ENCODE measurements at places on chromosomes 4 and X. TPM values are rescaled to one million over a fixed set of nuclear protein-coding genes. Genes with fewer than 3 reads are reported as not detected.

DNA sequence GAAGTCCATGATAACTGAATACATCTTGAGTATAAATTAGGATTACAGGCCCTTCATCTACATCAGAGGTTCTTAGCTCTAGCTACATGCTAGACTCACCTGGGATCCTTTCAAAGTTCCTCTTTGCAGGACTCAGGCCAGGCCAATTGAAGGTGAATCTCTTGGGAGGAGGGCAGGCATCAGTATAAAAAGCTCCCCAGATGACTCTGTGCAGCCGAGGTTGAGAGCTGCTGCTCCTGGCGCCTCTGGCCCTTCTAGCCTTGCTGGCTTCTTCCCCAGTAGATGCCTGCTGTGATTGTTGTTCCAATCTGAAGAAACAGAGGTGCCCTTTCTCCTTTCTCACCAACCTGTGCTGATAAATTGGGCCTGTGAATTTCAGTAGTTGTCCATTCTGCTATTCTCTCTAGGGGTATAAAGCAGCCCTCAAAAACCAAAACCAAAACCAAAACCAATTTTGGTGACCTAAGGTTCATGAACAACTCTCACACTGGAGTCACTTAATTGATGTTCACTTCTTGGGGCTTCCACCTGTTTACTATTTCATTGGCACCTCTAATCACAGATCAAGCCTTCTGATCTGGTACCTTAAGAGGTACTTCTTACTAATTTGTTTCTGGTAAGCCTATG lies 78.7 kb downstream of the SUPT20HL2 start:
- no peaks in the 10 kb centered on the region for H3K36me3 ChIP-seq
- H3K27ac ChIP-seq, result no peak overlapping the region
- H3K4me1 ChIP-seq, result no peaks in the 10 kb centered on the region
- DNase-seq, result no peak
- no peaks in the 10 kb centered on the region for H3K27me3 ChIP-seq
- H3K4me3 ChIP-seq, result no peak overlapping the region

GRCh38 chrX:149916745-149917392 lies 12.5 kb upstream of the HSFX4 start:
- H3K27ac ChIP-seq, result no peak overlapping the region
- DNase-seq, result no peak
- H3K4me3 ChIP-seq, result no peak overlapping the region
- H3K36me3 ChIP-seq, result no peaks in the 10 kb centered on the region
- no peaks in the 10 kb centered on the region for H3K4me1 ChIP-seq

The GDPD2 gene
- 25.8 TPM for total RNA-seq

GRCh38 chr4:118981839-118982381 lies 93.3 kb downstream of the SYNPO2 start:
- H3K27me3 ChIP-seq, result no peaks in the 10 kb centered on the region
- peaks cover 10% of the 10 kb centered on the region for H3K4me1 ChIP-seq
- H3K4me3 ChIP-seq, result no peak overlapping the region
- no peak overlapping the region for H3K27ac ChIP-seq
- no peak for DNase-seq

The HSD17B10 gene
- 46.6 TPM for total RNA-seq

DNA sequence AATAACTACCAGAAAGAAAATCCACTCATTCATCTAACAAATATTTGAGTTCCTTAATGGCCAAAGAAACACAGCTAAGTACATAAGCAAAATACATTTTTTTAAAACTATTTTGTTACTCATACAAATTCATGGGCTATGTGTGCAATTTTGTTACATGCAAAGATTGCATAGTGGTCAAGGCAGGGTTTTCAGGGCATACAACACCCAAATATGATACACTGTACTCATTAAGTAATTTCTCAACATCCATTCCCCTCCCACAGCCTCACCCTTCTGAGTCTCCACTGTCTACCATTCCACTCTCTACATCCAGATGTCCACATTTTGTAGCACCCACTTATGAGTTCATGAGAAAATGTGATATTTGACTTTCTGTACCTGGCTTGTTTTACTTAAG lies 58.2 kb downstream of the BRWD3 start:
- H3K4me3 ChIP-seq, result no peak overlapping the region
- H3K27ac ChIP-seq, result no peak overlapping the region
- no peak for DNase-seq
- no peaks in the 10 kb centered on the region for H3K36me3 ChIP-seq
- H3K27me3 ChIP-seq, result no peaks in the 10 kb centered on the region

DNA sequence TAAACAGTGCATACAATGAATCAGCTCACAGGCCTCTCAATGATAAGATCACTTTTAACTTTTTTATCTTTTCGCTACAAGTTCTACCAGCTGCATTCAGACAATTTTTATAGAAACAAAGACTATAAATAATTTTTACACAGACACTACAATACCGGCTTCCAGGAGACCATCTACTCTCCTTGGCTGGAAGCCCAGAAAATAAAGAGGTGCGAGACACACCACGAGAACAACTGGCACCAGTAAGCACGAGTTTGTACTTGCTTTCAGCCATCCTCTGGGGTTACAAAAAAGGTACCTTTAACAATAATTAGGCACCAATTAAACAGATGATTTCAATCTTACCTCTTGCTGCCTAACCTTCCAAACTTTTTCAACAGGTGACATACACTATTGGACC lies 11.2 kb upstream of the PRDX4 start:
- H3K27me3 ChIP-seq, result no peaks in the 10 kb centered on the region
- H3K4me1 ChIP-seq, result no peaks in the 10 kb centered on the region
- DNase-seq, result no peak
- H3K4me3 ChIP-seq, result no peak overlapping the region
- no peak overlapping the region for H3K27ac ChIP-seq

DNA sequence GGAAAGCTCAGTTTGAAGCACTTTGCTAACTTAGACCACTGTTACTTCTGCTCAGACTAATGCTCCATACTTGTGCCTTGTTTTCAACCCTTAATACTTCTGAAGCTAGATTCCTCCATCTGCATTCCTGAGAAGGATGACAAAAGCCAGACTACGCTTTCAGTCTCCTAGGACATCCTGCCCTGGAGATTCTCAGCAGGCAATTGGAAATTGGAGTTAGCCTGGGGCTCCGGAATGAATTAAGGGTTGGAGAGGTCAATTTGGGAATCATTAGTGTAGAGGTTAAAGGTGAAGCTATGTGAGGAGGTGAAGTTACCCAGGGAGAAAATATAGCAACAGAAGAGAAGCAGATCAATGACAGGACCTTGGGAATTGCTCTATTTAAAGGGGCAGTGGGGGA lies 215.9 kb upstream of the MBNL3 start:
- H3K4me1 ChIP-seq, result no peaks in the 10 kb centered on the region
- H3K27ac ChIP-seq, result no peak overlapping the region
- H3K4me3 ChIP-seq, result no peak overlapping the region
- DNase-seq, result no peak

DNA sequence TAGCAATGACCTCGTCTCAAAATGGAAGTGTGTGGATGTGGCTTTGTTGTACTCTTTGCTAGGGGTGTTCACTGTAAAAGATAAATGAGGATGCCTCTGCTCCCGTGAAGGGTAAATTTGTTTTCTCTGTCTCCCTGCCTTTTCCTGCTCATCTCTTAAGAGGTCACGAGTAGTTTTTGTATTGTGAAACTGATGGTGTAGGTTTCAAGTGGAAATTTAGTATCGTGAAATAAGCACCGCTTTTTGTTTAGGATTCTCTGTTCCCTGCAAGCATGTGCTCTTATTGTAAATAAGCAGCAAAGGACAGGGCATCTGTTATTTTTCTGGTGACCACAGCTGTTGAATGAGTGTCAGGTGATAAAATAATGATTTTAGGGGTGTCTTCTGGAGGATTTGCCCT lies 104.6 kb downstream of the PHEX start:
- no peak for DNase-seq
- no peak overlapping the region for H3K4me3 ChIP-seq
- peaks cover 11% of the 10 kb centered on the region for H3K4me1 ChIP-seq
- peak overlapping the region; percentile 59 for H3K27ac ChIP-seq

GRCh38 chrX:3006495-3006894 lies at the start of gene ARSH:
TSS of gene ARSH (plus strand) at chrX:3006546. CDS start at chrX:3006613, 67 bp downstream.
- no peaks in the 10 kb centered on the region for H3K27me3 ChIP-seq
- H3K27ac ChIP-seq, result no peak within 1 kb of the TSS
- H3K36me3 ChIP-seq, result no peaks in the 10 kb centered on the region
- no peak for DNase-seq

- no peak for DNase-seq
- H3K4me3 ChIP-seq, result no peak overlapping the region
- H3K36me3 ChIP-seq, result no peaks in the 10 kb centered on the region
- no peaks in the 10 kb centered on the region for H3K4me1 ChIP-seq
- no peaks in the 10 kb centered on the region for H3K27me3 ChIP-seq
These were observed 139.5 kb downstream of the NPNT start for GRCh38 chr4:106034751-106035150.

GRCh38 chrX:15321447-15321846 lies 6.0 kb upstream of the ASB11 start:
- no peak overlapping the region for H3K4me3 ChIP-seq
- peaks cover 4% of the 10 kb centered on the region for H3K36me3 ChIP-seq
- H3K27ac ChIP-seq, result no peak overlapping the region
- no peaks in the 10 kb centered on the region for H3K27me3 ChIP-seq
- DNase-seq, result no peak

The RAB33A gene
- not detected for total RNA-seq

The AGTR2 gene
- total RNA-seq, result not detected

DNA sequence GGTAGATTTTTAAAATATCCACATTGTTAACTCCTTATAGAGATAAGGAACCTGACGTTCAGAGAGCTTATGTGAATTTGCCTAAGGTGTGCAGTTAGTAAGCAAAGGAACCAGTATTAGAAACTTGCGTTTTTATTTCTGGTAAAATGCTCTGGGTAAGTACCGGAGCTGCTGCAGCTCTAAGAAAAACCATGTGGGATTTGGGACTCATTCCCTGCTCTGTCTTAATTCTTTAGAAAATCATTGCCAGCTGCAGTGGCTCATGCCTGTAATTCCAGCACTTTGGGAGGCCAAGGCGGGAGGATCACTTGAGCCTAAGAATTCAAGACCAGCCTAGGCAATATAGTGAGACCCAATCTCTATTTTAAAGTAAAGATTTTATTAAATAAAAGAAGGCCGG lies 5.8 kb downstream of the CCKAR start:
- no peaks in the 10 kb centered on the region for H3K27me3 ChIP-seq
- no peaks in the 10 kb centered on the region for H3K4me1 ChIP-seq
- H3K36me3 ChIP-seq, result no peaks in the 10 kb centered on the region
- no peak for DNase-seq
- H3K27ac ChIP-seq, result no peak overlapping the region
- H3K4me3 ChIP-seq, result no peak overlapping the region

- H3K4me3 ChIP-seq, result no peak overlapping the region
- no peaks in the 10 kb centered on the region for H3K36me3 ChIP-seq
- no peak overlapping the region for H3K27ac ChIP-seq
- H3K4me1 ChIP-seq, result peaks cover 6% of the 10 kb centered on the region
These were observed 79.4 kb downstream of the PJA1 start for GRCh38 chrX:69085826-69086225.

- H3K4me3 ChIP-seq, result no peak overlapping the region
- no peak overlapping the region for H3K27ac ChIP-seq
- no peaks in the 10 kb centered on the region for H3K27me3 ChIP-seq
- no peaks in the 10 kb centered on the region for H3K36me3 ChIP-seq
- no peak for DNase-seq
These were observed 114.7 kb downstream of the SLC4A4 start for GRCh38 chr4:71453531-71453930.

DNA sequence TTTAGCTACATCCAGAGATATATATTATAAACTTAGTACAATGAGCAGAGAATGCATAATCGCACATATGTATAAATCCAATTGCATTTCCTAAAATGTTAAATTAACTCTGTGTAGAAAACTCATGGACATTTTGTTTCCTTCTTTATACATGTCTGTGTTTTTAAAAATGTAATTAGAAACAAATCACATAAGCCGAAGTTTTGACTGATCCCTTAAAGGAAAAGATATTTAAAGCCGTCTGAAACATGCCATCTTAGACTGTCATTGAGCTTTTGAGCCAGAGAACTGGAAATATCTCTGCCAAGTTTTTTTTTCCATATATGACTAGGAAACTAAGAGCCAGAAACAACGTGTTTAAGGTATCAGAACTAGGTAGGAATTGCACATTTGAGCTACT lies 107.0 kb downstream of the ARAP2 start:
- H3K27ac ChIP-seq, result no peak overlapping the region
- DNase-seq, result no peak
- H3K36me3 ChIP-seq, result no peaks in the 10 kb centered on the region
- no peaks in the 10 kb centered on the region for H3K27me3 ChIP-seq
- no peaks in the 10 kb centered on the region for H3K4me1 ChIP-seq

DNA sequence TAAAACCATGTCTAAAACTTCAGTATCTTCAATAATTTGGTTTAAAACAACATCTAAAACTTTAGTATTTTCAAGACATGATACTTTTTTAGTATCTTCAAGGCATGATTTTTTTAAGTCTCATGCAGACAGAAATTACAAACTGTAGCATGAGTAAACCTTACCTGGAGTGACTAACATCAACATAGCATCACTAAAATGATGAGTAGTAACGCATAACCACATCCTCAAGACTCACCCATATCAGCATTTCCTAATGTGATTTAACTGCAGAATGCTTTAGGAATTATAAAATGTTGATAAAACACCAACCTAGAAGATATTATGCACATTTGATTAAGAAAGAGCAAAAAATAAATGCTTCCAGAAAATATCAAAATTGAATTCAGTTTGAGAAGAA lies 19.7 kb upstream of the EDNRA start:
- H3K27ac ChIP-seq, result no peak overlapping the region
- no peak overlapping the region for H3K4me3 ChIP-seq
- H3K27me3 ChIP-seq, result no peaks in the 10 kb centered on the region
- DNase-seq, result no peak
- H3K36me3 ChIP-seq, result no peaks in the 10 kb centered on the region
- no peaks in the 10 kb centered on the region for H3K4me1 ChIP-seq

DNA sequence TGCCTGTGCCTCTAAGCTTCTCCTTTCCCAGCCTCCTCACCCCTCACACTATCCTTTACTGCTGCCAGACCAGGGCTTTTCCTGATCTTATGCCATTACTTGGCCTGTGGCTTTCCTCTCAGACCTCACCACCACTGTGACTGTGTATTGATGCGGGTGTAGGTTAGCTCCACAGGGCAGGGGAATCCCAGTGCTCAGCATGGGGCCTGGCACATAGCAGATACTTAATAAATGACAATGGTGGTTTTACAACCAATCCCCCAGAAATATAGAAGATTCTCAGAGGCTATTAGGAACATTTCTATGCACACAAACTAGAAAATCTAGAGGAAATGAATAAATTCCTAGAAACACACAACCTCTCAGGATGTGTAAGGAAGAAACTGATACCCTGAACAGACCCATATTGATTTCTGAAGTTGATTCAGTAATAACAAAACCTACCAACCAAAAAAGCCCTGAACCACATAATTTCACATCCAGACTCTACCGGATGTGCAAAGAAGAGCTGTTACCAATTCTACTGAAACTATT lies 129.6 kb upstream of the QRFPR start:
- no peaks in the 10 kb centered on the region for H3K27me3 ChIP-seq
- no peak for DNase-seq
- no peak overlapping the region for H3K4me3 ChIP-seq
- H3K4me1 ChIP-seq, result no peaks in the 10 kb centered on the region
- H3K27ac ChIP-seq, result no peak overlapping the region
